D341Med (cell line): ENCODE measurements at places on chromosomes 2 and 18.

GRCh38 chr2:226794751-226795171 lies 4.9 kb downstream of the IRS1 start:
- no peak for DNase-seq

GRCh38 chr2:217968023-217968422 lies 34.8 kb downstream of the TNS1 start:
- no peak for DNase-seq

DNA sequence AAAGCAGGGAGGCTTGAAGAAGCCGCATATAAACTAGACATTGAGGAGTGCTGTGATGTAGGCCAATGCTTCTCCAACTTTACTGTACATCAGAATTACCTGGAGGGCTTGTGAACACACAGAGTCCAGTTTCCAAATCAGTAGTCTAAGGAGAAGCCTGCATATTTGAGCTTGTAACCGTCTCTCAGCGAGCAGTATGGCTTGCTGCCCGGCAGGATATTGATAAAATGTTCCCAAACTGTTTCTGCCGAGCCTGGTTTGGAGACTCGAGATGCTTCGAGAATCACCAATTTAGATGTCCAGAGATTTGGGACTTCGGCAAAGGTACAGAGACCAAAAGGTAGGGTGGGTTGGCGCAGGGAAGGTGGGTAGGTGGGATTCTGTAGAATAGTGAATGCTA lies 11.0 kb upstream of the RAB31 start:
- DNase-seq = no peak

GRCh38 chr2:19251554-19251953 lies 106.9 kb downstream of the OSR1 start:
- DNase-seq = no peak

GRCh38 chr2:3399829-3400228 lies 20.3 kb downstream of the TRAPPC12 start:
- DNase-seq = no peak

DNA sequence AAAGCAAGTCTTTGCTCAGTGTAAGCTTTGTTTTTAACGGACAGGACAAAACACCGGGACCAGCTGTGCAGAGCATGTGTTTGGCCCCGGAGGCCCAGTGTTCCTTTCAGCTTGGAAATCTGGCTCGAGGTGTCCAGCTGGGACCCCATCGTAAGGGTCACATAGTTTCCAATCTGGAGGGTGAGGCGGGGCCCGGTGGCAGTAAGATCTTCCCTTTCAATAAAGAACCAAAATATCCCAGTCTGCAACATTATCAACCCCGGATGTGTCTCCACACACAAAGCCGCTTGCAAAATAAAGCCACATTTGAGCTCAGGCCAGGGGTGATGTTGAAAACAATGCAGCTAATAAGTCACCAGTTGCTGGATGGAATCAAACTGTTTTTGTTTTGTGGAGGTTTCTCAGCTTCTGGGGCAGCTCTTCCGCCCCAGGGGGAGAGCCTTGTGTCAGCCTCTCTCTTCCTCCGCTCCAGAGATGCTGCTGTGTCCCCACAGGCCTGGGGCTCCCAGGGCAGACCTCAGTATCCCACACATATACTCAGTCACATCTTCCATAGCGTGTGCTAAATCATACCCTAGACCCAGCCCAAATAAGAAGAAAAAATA lies 138.6 kb upstream of the GLI2 start:
- DNase-seq = no peak

GRCh38 chr2:9069543-9069942 lies 66.1 kb upstream of the MBOAT2 start:
- DNase-seq = no peak

GRCh38 chr2:39171621-39172020 lies 50.8 kb upstream of the SOS1 start:
- DNase-seq = no peak

GRCh38 chr18:72965616-72966015 lies 97.8 kb upstream of the NETO1 start:
- DNase-seq = no peak

- no peak for DNase-seq
Measured at GRCh38 chr2:164150604-164151003, 414.8 kb upstream of the FIGN start.

DNA sequence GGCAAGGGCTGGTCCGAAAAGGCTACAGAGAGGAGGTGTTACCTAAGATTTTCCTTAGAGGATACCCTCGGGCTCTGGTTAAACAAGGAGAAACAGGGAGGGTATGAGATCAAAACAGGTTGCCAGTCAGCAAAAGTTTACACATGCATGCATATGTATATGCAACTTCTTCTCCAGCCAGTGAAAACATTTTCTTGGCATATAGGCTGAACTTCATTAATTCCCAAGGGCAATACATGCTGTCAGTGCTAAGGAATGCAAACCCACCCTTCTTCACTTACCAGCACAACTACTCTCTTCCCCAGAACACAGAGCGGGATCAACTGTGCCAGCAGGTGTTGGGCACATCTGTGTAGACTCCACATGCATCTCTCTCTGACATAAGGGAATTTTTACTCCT lies 176.0 kb downstream of the GFPT1 start:
- no peak for DNase-seq

GRCh38 chr2:237207646-237208045 lies 122.0 kb downstream of the COPS8 start:
- DNase-seq = no peak

- no peak for DNase-seq
Measured at GRCh38 chr18:44393406-44393805, 287.3 kb upstream of the SETBP1 start.

GRCh38 chr2:102021779-102022178 lies 30.0 kb downstream of the IL1R2 start:
- no peak for DNase-seq

GRCh38 chr2:37601569-37601968 lies 69.9 kb downstream of the CDC42EP3 start:
- DNase-seq = no peak

- DNase-seq = no peak
Measured at GRCh38 chr2:134208825-134209224, 45.0 kb upstream of the MGAT5 start.

GRCh38 chr2:153394686-153395085 lies 83.9 kb downstream of the RPRM start:
- DNase-seq = no peak
